DND-41 (cell line): ENCODE measurements at places on chromosomes 2 and 18.
A peak's percentile ranks its signal among the peaks of the same experiment; 100 is the strongest.

DNA sequence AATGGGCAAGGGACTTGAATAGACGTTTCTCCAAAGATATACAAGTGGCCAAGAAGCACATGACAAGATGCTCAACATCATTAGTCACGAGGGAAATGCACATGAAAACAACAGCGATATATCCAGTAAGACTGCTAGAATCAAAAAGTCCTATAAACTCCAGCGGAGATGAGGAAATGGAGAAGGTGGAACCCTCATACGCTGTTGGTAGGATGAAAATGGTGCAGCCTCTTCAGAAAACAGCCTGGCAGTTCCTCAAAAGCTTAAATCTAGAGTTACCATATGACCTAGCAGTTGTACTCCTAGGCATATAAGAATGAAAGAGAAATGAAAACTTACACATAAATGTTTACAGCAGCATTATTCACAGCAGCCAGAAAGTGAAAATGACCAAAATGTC lies 48.1 kb downstream of the HPCAL1 start:
- DNase-seq, result no peak

DNA sequence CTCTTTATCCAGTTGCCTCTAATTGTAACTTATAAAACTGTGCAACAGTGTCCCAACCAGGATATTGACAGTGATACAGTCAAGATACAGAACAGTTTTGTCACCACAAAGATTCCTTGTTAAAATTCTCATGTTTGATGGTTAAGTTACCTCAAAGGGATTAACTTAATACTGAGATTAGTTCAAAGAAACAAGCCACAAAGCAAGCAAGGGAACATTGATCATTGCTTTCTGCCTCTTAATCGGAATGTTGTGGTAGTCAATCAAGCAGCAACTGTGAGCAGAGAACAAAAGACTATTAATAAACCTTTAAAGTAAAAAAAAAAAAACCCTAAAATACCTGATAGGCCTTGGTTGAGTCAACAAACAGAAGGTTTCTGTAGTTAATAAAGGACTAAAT lies 352.3 kb downstream of the PARD3B start:
- no peak for DNase-seq

GRCh38 chr2:204024906-204025475 lies 88.4 kb downstream of the ICOS start:
- DNase-seq, result no peak

- DNase-seq, result no peak
Observed at GRCh38 chr2:240981280-240981679, 17.1 kb upstream of the SNED1 start.

DNA sequence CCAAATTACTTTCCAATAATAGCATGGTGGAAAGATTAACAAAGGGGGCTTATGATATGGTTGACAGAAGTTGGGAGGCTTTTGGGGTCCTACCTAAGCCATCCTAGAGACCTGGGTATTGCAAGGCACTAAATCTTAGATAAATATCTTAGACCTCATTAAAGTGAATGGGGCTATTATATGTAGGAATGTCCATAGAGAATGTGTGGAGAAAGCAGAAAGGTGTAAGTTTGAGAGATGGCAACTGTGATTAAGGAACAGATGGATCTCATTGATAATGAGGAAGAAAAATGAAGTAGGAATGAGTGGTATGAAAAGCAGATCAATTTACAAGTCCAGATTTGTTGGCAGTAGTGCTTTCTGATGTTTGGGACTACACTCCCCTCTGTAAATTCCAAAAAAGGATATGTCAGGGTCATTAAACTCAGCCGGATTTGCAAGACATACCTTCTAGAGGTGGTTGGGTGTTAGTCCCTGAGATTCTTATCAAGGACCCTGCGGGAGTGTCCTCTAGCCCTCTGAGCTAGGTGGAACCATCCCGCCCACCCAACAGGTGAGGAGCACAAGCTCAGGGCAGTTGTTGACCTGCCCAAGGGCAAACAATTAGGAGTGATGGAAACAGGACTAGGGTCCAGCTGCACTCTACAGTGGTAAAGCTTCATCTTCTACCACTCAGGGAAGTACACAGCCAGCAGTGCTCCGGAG lies 12.1 kb downstream of the TCF7L1 start:
- no peak for DNase-seq

GRCh38 chr2:152437276-152438108 lies 102.5 kb downstream of the FMNL2 start:
- no peak for DNase-seq

GRCh38 chr18:7902399-7902839 lies 335.3 kb downstream of the PTPRM start:
- no peak for DNase-seq

DNA sequence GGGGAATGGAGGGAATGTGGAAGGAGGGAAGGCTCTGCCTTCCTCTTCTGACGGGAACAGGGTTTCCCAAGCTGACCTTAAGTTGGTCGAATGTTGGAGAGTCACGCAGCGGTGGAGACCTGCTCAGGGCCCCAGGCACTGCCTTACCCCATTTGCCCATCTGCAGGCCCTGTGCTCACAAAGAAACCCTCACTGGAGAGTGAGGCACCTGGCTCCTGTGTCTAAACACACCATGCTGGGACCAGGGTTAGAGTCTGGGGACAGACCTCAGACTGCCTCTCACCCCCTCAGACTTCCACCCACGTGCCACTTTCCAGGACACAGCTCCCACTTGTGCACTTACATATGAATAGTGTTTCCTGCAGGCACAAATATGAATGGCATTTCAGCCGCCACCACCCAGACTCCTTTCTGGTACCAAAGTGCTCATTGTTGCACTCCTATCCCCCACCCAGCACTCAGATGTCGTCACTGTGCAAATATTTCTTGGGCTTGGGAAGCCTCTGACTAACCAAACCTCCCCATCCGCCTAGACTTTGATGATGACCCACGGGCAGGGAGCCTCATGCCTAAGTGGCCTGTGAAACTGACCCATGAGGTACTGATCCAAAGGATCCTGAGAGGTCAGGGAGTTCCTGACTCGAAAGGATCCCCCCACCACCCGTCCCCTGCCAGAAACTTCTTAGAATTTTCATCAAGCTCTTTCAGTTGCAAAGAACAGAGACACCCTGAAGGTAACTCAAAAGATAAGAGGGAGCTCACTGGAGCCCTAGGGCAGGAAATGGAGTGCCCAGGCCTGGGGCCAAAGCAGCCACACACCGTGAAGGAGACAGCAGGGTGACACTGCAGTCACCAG lies 78.3 kb downstream of the STPG4 start:
- no peak for DNase-seq

DNA sequence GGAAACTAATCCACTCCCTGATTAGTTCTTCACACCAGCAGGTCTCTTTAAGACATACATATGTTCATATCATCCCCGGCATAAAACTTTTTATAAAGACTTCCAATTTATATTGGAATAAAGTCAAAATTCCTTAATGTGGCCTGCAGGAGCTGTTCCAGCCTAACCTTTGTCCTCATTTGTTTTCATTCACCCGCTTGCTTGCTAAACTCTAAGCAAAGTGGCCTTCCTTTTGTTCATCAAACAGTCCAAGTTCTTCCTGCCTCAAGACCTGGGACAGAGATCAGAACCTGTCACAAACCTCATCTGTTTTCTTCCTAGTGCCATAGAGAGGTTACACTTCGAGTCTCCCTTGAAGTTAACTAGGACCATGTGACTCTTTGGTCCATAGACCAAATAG lies 339.4 kb upstream of the ID2 start:
- no peak for DNase-seq

GRCh38 chr2:207974216-207974605 lies 51.1 kb downstream of the PLEKHM3 start:
- DNase-seq, result no peak

- no peak for DNase-seq
Observed at GRCh38 chr2:119338272-119338671, 28.4 kb downstream of the C2orf76 start.

- no peak for DNase-seq
Observed at GRCh38 chr2:58788402-58788801, 547.3 kb upstream of the FANCL start.

- no peak for DNase-seq
Observed at GRCh38 chr2:145919477-145919876, 1399.6 kb upstream of the ZEB2 start.

DNA sequence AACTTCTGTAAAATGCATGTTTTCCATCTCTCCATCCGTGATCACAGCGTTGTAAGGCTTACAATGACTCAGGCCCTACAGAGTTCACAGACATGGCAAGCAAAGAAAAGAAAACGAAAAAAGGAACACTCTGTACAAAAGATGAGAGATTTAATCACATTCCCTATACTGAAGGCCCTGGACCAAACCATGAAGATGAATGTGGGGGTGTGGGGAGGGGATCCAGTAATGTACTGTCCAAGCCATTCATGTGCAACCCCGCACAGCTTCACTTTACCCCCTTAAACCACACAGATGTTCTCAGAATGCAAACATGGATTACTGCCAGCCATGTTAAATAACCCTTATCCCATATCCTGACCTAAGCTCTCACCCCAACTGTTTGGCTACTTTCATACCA lies 391.1 kb downstream of the NCKAP5 start:
- DNase-seq, result no peak

DNA sequence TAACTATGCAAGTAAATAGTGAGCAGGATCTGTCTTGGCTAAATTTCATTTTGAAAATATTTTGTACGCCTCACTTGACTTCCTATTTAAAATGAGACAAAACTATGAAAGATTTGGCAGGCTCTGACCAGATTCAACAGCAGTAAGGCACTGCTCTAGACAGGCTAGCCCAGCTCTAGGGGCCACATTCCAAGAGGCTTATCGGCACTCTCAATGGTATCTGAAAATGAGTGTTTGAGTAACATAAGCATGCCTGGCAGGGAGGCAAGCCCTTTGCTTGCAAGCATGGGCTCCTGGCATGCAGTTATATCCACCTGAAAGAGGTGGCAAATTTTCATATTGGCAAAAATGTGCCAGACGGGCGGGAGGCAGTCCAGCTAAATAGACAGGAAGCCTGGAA lies 10.5 kb downstream of the CAPN13 start:
- DNase-seq, result no peak

GRCh38 chr18:7870855-7871254 lies 303.7 kb downstream of the PTPRM start:
- no peak for DNase-seq

GRCh38 chr2:134140251-134140661 lies 113.6 kb upstream of the MGAT5 start:
- no peak for DNase-seq

- DNase-seq, result no peak
Observed at GRCh38 chr2:96156011-96156820, 11.0 kb upstream of the DUSP2 start.

DNA sequence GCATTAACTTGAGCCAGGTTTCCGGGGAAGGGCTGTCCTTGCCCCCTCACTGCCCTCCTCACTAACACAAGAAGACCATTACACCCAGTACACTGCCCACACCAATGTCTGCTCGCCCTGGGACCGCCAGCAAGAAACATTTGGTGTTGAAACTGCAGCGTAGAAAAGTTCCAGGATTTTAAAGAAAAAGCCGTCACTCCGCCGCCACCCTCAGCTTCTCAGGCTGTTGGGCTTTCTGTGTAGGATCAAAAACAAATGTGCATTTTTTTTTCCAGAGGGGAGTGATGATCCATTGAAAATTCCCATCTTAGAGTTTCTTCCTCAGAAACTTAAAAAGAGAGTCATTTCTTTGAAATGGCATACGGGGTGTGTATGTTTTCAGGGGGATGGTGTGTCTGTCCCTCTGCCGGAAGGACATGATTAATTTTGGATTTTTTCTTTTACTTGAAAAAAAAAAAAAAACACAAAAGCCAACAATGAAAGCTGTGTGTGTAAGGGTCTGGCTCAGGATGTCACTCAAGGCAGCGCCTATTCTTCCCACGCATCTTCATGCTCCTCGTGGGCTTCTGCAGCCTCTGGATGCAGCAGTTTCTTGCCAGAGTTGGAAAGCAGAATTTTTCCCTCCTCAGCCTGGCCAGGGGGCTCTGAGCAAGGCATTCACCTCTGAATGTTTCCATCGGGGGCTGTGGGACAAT lies 184.9 kb downstream of the GLI2 start:
- no peak for DNase-seq

GRCh38 chr2:142307086-142307485 lies 176.3 kb upstream of the LRP1B start:
- no peak for DNase-seq

- peak; percentile 80 for DNase-seq
Observed at GRCh38 chr18:13455471-13455870, 236.9 kb downstream of the LDLRAD4 start.

DNA sequence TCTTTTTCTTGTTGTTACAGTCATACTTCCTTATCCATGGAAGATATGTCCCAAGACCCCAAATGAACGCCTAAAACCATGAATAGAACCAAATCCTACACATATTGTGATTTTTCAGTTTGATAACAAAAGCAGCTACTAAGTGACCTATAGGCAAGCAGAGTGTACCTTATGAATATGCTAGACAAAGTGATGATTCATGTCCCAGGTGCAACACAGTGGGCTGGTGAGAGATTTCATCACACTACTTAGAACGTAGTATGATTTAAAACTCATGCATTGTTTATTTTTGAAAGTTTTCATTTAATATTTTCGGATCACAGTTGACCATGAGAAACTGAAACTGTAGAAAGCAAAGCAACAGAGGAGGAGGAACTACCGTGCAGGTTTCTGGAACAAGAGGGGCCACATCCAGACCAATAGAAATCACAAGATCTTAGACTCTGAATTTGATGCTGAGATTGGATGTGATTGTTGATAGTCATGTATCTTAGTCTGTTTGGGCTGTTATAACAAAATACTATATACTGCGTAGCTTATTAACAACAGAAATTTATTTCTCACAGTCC lies 470.8 kb upstream of the VRK2 start:
- no peak for DNase-seq

GRCh38 chr2:186068139-186068801 lies 329.7 kb downstream of the FSIP2 start:
- DNase-seq, result no peak

DNA sequence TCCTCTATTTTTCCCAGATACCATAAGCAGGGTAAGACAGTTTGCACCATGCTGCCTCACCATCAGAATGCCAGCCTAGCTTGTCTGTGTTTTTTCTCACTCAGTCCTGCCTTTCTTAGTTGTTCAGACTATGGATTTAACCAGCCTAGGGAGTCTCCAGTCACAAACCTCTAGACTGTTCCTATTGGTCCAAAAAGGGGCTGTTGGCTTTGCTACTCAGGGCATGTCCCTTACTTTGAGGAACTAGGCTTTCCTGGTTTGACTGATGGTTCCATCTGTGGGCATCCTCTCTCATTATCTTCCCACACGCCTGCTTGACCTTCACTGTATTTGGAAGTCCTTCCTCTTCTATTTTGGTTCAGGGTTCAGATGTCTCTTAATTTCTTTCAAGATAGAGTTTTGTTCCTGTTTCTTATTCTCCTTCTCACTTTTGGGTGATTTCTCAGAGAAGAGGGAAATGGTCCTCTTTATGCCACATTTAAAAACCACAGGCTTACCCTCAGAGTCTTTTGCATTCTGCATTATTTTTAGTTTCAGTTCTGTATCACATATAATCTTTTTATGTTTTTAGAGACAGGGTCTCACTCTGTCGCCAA lies 31.3 kb upstream of the TMEM131 start:
- DNase-seq, result no peak

DNA sequence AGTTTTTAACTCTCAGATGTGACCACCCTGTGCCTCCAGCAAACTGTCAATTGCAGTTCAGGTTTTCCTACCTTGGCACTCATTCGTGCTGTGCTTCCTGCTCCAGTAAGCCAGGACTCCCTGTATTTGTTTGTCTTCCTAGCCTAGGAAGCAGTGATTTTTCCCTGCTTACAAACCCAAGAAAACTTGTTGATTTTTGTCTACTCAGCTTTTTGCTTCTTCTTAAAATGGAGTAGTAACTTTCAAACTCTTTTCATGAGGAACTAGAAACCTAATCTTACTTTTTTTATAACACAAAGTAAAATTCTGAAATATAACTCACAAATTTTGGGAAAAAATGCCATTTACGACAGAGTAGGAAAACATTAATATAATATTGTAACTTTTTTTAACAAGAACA lies 150.6 kb upstream of the TMEFF2 start:
- no peak for DNase-seq

GRCh38 chr2:139122711-139123158 lies 342.5 kb upstream of the NXPH2 start:
- DNase-seq, result no peak
